ENCODE measurements at places on chromosomes 1 and 21. TPM values are rescaled to one million over a fixed set of nuclear protein-coding genes. Genes with fewer than 3 reads are reported as not detected.

The TLCD4 gene
- 5.3 TPM for total RNA-seq

The PDXK gene
- 55.6 TPM for total RNA-seq

The B3GALNT2 gene
- total RNA-seq = 28.2 TPM

The DNASE2B gene
- total RNA-seq = not detected

The WLS gene
- total RNA-seq = 46.5 TPM

Measured in myocyte (in vitro differentiated cells).